ENCODE measurements at places on chromosomes 3 and 15. TPM values are rescaled to one million over a fixed set of nuclear protein-coding genes. Genes with fewer than 3 reads are reported as not detected.

DNA sequence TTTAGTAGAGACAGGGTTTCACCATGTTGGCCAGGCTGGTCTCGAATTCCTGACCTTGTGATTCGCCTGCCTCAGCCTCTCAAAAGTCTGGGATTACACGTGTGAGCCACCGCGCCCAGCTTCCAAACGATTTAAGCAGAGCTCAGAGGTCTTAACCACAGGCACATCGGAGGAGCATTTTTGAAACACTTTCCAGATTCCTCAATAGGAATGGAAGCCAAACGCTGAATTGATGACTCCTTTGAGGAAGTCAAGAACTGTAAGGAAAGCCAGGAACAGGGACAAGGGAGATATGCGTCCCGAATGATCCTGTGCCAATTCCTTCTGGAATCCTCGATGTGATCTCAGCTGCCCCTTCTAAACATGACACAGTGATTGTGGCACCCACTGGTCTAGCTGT is 40.0 kb downstream of the TRH start:
- DNase-seq = no peak

Gene CAMKV
- not detected for polyA plus RNA-seq

DNA sequence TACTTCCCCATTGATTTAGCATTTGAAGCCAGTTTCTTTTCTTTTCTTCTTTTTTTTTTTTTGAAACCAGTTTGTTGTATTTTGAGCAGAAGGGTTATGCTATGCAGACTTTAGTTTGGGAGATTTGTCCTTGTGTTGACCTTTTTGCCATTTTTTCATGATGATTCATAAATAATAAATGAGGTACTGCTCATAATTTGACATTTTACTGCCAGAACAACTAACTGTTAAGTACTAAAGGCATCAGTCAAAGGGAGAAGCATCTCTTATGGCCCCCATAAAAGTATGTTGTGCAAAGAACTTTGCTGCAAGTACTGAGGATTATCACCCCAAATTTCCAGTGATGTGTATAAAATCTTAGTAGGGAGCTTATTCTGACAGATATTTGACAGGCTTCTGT is 1.7 kb upstream of the GPR87 start:
- no peak for DNase-seq

Gene HRG
- not detected for polyA plus RNA-seq

Gene IL5RA
- polyA plus RNA-seq = 0.05 TPM

Gene LMAN1L
- polyA plus RNA-seq = not detected
